Hepatocyte (in vitro differentiated cells): ENCODE measurements at places on chromosomes 16 and 17.
A peak's percentile ranks its signal among the peaks of the same experiment; 100 is the strongest.

GRCh38 chr16:89293276-89294143, 76.0 kb downstream of the ZNF778 start:
- DNase-seq, result no peak

DNA sequence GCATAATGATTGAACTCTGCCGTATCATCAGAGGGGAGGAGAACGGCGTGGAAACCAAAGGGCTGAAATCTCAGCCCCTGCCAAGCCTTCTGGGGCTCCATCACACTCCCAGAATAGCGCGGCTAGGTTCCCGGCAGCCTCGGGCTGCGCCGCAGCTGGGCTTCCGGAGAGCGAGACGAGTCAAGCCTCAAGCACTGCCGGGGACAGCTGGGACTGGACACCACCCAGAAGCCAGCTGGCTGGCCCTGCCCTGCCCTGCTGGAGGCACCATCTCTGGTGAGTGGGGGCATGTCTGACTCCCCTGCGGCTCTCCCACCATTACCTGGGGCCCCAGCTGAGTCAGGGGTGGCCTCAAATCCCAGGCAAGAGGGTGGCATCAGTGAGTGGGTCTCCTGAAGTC, 7.2 kb upstream of the GPRC5C start:
- DNase-seq, result no peak

- DNase-seq, result no peak
Observed at GRCh38 chr16:19856120-19856519, 28.5 kb downstream of the GPRC5B start.

GRCh38 chr16:84836234-84836647, 16.5 kb downstream of the CRISPLD2 start:
- peak; percentile 79 for DNase-seq

DNA sequence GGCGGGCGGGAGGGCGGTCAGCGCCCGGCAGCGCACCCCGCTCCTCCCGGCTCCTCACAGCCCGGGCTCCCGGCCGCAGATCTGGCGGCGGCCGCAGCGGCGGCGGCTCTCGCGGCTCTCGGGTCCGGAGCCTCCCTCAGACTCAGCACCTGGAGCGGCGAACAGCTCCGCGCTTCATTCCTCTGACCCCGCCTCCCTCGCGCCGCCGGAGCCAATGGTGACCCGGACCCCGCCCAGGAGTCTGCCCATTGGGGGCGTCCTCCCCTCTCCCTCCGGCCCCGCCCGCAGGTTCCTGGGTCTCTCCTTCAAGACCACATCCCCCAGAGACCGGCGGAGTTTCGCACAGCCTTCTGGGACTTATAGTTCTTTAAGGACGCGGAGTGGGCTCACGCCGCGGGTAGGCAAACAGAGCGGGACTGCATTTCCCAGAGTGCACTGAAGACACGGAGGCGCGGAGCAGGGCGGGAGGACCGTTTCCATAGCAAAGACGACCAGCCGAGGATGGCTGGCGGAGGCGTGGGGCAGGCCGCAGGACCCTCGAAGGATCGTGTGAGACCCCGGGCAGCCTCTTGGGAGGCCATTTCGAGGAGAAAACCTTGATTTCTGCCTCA, at the start of gene SMPD3:
Gene SMPD3, minus strand, starts transcription at position 149 of the 611 bp plus-strand sequence. CDS start 76,327 bp downstream, outside the sequence.
- DNase-seq, result peak; percentile 99

GRCh38 chr16:75644240-75645012, 3.0 kb downstream of the KARS1 start:
- DNase-seq, result no peak

DNA sequence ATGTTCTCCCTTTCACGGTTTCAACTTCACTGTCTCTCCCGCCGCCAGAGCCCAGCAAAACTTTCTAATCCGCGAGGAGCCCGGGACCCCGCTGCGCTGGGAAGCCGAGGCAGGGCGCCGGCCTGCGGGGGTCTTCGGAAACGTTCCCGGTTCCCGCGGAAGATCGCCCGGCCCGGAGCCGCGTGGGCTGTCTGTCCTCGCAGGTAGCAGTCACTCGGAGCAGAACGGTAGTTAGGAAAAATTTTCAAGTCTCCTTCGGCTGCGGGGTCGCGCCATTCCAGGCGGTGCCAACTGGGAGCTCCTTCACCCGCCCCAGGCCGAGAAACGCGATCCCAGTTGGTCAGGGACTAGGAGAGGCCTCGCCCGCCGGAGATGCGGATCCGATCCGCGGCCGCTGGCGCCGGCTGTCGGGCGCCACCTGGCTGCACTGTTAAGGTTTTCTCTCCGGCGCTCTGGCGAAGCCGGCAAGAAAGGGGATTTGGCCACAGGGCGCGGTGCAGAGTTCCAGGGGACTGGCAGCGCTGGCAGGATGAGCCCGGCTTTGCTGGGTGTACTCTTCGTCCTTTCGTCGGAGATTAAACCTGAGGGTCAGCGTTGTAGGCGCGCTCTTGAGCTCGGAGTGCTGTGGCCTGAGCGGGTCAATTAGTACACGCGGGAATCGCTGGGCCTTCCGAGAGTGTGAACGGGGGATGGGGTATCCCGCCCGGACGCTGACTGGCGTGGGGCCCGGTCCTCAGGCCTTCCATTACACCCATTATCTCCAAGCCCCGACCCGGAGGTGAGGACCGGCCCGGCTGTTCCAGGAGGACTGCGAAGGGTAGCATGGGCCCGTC, 135.4 kb downstream of the KCNJ12 start:
- DNase-seq, result peak; percentile 92

GRCh38 chr16:67663151-67663876, 2.6 kb downstream of the PARD6A start:
- no peak for DNase-seq

DNA sequence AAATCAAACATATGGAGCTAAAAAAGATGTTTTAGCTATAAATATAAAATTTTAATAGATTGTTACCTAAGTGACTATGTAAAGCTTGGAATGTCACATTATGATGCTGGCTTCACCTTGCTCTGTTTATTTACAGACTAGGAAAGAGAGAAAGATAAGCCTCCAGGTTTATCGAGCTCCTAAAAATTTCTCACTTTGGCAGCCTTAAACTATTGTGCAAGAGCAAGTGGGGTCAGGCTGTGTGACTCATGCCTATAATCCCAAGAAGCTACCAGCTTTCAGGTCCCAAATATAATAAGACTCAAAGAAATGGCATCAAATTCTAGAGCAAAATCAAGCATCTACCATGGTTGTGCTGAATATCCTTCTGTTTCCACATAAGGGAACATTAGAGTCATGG, 34.3 kb upstream of the PRSS54 start:
- DNase-seq, result no peak
